ENCODE measurements at places on chromosomes 7 and 10.
A peak's percentile ranks its signal among the peaks of the same experiment; 100 is the strongest.

DNA sequence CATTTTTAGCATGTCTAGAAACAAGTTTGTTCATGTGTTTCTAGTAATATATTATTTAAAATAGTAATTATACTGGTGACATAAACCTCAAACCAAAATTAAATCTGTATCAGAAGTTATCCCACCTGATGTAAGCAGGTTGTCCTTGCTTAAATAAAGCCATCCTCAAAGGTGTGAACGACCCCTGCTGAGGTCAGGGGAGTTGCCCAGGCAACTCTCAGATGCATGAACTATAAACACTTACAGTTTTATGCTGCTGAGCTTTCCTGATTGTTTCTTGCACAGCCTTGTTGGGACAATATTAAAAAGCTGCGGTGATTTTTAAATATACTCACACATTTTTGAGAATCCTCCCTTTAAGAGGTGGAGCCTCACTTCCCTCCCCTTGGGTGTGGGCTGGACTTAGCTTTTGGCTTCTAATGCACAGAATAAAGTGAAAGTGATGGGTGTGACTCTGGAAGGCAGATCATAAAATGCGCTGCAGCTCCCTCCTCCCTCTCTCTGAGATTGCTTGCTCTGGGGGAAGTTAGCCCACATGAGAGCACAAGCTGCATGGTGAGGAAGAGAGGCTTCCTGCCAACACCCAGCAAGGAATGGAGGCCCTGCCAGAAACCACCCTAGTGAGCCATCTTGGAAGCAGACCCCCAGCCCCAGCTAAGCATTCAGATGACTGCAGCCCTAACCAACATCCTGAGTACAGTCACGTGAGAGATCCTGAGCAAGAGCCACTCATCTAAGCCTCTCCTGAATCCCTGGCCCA is 152.7 kb downstream of the SKIDA1 start:
- peak; percentile 73 for DNase-seq

DNA sequence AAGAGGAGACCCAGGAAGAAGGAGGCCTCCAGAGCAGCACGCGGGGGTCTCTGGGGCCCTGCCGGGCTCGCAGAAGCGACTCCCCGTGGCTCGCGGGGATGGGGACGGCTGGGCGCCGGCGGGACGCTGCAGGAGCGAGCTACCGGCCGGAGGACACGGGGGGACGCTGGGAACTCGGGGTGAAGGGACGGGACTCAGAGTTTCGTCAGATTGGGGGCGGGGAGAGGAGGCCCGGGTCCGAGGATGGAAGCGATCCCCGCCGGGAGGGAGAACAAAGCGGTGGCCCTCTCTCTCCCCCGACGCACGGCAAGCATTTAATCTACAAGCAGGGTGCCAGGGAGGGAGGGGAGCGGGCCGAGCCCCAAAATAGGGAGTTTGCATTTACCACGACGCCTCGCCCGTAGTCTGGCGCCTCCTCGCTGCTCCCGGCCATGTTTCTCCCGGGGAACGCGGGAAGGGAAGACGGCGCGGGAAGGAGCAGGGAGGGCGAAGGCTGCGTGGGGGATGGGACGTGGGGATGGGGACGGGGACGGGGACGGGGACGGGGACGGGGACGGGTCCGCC is at the start of gene PRTFDC1:
Gene PRTFDC1 (minus strand): TSS at position 464 of the 564 bp plus-strand sequence. CDS start 31 bp downstream, at position 433.
- no peak for DNase-seq

DNA sequence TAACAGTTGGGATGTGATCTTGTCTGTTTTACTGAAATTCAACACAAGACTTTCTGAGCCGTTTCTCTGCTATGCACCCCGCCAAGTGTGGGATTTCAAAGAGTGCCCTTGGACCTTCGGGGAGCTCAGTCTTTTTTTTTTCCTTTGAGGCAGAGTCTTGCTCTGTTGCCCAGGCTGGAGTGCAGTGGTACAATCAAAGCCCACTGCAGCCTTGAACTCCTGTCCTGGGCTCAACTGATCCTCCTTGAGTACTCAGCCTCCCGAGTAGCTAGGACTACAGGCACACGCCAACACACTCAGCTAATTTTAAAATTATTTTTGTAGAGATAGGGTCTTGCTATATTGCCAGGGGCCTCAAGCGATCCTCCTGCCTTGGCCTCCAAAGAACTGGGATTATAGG is 162.9 kb downstream of the BAMBI start:
- no peak for DNase-seq

- no peak for DNase-seq
Observed at GRCh38 chr7:7996568-7996967, 28.0 kb downstream of the GLCCI1 start.

- peak; percentile 74 for DNase-seq
Observed at GRCh38 chr7:101108961-101109360, 17.9 kb upstream of the SERPINE1 start.

DNA sequence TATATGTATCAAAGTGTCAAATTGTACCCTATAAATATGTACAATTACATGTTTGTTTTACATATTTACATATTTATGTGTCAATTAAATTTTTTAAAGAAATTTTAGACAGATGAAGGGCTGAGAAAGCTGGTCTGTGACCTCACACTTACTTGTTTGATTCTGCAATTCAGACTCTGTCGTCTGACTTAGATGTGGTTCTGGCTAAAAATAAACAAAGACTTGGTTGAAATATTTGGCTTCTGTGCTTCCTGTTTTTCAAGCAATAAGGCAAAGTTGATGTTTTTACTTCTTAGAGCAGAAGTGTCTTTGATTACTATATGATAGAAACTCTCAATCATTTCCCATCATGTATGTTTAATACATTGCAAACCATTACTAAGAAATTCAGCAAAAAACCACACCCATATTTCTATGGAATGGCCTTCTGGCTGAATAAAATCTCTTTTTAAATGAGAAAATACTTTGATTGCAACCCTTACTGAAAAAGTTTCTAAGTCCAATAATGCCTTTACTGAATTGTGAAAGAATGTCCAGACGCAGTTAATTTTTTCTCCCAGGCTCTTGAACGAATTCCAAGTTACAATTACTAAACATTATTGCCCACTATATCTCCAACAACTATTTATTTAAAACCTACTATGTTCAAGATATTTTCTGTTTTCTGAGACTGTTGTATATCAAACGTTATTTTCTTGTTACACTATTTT is 59.5 kb upstream of the PRKG1 start:
- no peak for DNase-seq

DNA sequence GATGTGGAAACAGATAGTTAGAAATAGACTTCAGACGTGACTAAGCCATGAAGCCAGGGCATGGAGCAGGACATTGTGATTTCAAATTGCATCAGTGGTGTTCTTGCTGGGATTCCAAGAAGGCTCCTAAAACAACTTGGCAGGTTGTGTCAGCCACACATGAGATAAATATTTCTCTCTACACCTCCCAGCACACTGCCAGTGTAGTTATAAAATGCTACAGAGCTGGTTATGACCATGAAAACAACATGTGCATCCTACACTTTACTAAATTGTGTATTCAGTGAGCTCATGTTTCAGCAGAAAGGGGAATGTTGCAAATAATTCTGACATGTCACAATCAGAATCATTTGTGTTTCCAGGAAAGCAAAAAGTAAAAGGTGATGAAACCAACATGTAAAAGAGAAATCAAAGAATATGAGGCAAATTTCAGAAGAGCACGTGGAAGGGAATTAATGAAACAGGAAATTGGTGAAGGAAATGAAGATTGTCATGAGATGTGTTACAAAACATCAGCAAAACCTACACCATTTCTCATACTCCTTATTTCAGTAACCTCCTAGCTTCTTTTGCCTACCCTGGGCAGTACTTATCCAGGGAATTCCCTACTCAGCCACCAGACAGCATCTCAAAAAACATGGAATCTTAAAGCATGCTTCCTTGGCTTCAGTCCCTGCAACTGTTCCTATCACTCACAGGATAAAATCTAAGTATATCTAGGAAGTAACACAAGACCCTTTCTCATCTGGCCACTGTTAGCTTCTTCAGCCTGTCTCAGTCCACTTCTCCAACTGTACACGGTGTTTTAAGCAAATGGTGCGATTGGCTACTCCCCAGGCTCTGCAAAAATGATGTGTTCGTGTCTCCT is 5.8 kb upstream of the CYP3A7 start:
- no peak for DNase-seq

- DNase-seq: no peak
Observed at GRCh38 chr7:30010021-30010420, 16.5 kb downstream of the FKBP14 start.

- DNase-seq: no peak
Observed at GRCh38 chr7:6526997-6527378, 24.3 kb downstream of the GRID2IP start.

DNA sequence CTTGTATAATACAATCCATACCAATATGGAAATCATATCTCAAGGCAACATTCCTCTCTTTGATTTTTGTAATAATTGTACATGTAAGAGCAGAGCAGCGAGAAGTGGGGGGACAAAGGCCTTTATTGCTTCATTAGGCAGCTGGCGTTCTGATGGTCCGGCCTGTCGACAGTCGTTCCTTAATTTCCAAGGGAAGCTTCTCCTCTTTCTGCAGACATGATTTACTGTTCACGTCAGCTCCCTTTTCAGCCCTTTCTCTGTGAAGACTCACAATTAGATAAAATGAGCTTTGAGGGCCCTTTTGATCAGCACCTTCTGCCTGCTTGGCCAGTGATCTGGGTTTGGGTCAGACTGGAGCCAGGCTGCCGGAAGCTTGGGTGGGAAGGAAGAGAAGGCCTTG is 65.6 kb upstream of the CTBP2 start:
- DNase-seq: no peak

- DNase-seq: no peak
Observed at GRCh38 chr7:41116817-41117216, 586.1 kb downstream of the INHBA start.

DNA sequence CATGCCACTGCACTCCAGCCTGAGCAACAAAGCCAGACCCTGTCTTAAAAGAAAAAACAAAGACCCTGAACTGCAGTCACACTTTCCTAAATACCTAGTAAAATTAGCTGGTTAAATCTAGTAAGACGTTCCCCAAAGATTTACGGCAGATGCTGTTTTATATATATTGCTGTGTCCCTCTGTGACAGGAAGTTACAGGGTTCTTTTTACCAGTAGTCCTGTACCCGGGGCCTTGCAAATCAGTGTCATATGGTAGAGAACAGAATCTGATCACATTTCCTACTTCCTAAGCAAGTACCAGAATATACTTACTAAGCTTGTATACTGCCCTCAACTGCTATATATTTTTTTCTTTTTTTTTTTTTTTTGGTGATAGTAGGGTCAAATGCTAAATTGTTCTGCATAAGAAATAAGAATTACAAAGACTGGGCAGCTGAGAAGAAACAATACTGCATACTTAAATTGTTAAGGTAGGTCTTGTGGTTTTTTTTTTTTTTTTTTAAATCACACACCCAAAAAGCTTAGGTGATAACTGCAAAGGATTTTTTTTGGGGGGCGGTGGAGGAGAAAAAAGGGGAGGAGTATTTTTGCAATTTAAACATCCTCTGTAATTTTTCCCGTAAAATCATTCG is 27.3 kb upstream of the KMT2E start:
- no peak for DNase-seq

GRCh38 chr10:6795541-6795940 is 215.5 kb upstream of the PRKCQ start:
- DNase-seq: no peak

- no peak for DNase-seq
Observed at GRCh38 chr10:34606890-34607289, 208.2 kb downstream of the PARD3 start.

DNA sequence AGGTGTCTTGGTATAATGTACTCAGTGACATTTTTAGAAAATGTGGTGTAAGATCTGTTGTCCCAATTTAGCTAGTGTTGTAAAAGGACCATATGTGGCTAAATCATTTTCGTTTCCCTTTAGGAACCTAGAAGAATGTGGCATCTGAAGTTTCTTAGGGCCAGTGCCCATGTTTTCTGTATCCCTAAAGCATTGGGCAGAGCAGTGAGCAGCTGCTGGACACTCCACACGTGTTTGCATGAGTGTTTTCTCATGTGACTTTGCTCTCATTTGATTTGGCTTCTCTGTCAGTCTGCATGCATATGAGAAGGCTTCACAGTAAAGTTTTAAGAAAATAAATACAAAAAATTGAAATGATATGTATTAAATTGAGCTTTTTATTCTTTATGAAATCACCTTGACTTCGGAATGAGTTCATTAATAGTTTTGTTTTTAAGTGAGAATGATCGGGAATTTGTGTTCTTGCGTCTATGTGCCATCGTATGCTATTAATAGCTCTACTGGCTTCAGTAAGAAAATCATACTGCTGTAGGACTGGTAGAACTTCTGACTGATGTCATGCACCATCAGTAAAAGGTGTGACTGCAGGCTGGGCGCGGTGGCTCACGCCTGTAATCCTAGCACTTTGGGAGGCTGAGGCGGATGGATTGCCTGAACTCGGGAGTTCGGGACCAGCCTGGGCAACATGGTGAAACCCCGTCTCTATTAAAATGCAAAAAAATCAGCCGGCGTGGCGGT is 61.3 kb downstream of the RBM33 start:
- DNase-seq: no peak

DNA sequence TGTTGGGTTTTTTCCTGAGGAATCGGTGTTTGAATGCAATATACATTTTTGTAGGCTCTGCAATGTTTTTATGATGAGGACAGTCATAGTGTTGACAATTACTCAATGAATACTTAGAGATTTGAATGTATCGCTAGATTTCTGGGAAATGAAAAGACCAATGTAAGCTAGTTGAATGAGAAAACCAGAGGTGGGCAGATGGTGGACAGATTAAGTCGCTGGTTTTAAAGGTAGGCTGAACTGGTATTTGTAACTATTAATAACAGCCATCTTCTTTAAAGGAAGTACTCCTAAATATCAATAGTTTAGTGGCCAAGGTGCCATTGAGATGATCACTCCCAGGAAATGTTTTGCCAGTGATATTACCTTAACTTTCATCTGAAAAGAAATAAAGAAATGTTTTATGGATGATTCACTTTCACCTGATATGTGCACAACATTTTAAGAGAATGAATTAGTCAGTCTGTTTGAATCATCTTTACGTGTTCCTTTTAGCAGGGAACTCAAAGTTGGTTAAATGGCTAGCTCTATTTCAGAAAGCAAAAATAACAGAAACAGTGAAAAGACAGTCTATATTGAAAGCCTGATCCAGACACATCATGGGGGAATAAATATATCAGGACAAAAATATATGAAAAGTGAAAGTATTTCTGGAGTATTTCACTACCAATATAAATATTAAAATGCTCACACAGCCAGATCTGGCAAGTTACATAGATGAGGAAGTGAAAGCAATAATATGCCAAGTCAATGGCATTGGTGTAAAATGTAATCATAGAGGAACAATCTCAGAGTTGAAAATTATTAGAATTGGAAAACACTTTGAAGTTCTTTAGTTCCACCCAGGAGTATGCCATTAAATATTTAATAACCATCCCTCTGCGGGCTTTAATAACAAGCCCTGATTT is 20.7 kb downstream of the MET start:
- no peak for DNase-seq

DNA sequence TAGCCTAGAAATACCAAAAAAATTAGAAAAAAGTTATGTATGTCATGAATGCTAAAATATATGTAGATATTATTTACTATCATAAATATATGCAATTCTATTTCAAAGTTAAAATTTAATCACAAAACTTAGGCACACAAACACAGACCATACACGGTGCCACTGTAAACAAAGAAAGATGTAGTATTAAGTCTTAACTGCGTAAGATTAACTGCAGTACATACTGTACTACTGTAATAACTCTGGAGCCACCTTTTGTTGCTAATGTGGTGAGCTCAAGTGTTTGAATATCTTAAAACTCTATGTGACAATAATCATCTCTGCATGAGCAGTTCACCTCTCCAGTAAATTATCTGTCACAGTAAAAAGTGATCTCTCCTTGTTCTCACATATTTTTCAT is 23.6 kb downstream of the GDI2 start:
- no peak for DNase-seq

GRCh38 chr10:50807851-50808776 is 68.4 kb downstream of the ASAH2B start:
- no peak for DNase-seq
